ENCODE measurements at places on chromosomes 4 and X. TPM values are rescaled to one million over a fixed set of nuclear protein-coding genes. Genes with fewer than 3 reads are reported as not detected.

GRCh38 chr4:31983677-31984076 is 1263.5 kb downstream of the PCDH7 start:
- no peaks in the 10 kb centered on the region for H3K36me3 ChIP-seq
- no peak overlapping the region for H3K27ac ChIP-seq
- H3K27me3 ChIP-seq: no peaks in the 10 kb centered on the region
- H3K4me3 ChIP-seq: no peak overlapping the region

DCHS2 gene
- total RNA-seq: not detected

- no peaks in the 10 kb centered on the region for H3K36me3 ChIP-seq
- no peak overlapping the region for H3K4me3 ChIP-seq
- H3K4me1 ChIP-seq: peaks cover 1% of the 10 kb centered on the region
- DNase-seq: no peak
- H3K27ac ChIP-seq: no peak overlapping the region
These were observed 33.2 kb upstream of the CLDN24 start for GRCh38 chr4:183355405-183355804.

DNA sequence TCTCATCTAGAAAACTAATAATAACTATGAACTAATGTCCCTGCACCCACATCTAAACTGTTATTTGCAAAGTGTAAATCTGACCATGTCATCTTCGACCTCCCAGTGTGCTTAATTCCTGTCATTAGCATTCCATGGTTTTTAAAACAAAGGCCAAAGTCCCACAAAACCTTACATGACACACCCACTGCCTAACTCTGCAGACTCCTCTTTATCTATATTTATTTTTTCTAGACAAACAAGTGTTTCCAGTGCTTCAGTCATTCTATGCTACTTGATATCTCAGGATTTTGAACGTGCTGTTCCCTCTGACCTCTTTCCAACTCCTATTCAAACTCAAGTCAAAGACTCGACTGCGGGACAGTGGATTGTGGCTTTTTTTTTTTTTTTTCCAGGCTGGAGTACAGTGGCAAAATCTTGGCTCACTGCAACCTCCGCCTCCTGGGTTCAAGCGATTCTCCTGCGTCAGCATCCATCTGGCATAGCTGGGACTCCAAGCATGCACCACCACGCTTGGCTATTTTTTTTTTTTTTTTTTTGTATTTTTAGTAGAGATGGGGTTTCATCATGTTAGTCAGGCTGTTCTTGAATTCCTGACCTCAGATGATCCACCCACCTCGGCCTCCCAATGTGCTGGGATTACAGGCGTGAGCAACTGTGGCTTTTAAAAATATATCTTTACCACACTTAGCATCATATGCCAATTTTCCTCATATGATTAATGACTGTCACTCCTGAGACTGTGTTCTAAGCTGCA is 1511.0 kb downstream of the ARAP2 start:
- H3K36me3 ChIP-seq: no peaks in the 10 kb centered on the region
- H3K27me3 ChIP-seq: no peaks in the 10 kb centered on the region
- H3K27ac ChIP-seq: no peak overlapping the region
- no peak overlapping the region for H3K4me3 ChIP-seq
- no peaks in the 10 kb centered on the region for H3K4me1 ChIP-seq
- no peak for DNase-seq

DNA sequence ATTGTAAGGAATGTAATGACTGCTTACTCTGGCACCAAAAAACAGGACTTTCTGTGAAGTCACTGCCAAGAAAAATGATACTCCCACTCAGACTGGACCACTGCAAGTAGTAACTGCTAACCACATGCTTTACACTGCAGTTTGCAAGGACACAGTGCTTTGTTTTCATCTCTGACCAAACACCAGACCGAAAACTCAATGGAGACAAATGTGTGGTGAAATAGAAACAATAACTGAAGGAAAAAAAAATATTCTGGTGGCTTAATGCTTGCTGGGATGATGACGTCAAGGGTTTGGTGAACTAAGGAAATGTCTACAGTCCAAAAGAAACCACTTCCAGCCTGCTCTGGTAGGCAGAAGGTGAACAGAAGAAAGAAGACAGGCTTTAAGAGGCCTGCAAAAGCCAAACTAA is 13.2 kb downstream of the GPC4 start:
- H3K36me3 ChIP-seq: no peaks in the 10 kb centered on the region
- H3K4me3 ChIP-seq: no peak overlapping the region
- peaks cover 3% of the 10 kb centered on the region for H3K27me3 ChIP-seq
- H3K27ac ChIP-seq: no peak overlapping the region

DNA sequence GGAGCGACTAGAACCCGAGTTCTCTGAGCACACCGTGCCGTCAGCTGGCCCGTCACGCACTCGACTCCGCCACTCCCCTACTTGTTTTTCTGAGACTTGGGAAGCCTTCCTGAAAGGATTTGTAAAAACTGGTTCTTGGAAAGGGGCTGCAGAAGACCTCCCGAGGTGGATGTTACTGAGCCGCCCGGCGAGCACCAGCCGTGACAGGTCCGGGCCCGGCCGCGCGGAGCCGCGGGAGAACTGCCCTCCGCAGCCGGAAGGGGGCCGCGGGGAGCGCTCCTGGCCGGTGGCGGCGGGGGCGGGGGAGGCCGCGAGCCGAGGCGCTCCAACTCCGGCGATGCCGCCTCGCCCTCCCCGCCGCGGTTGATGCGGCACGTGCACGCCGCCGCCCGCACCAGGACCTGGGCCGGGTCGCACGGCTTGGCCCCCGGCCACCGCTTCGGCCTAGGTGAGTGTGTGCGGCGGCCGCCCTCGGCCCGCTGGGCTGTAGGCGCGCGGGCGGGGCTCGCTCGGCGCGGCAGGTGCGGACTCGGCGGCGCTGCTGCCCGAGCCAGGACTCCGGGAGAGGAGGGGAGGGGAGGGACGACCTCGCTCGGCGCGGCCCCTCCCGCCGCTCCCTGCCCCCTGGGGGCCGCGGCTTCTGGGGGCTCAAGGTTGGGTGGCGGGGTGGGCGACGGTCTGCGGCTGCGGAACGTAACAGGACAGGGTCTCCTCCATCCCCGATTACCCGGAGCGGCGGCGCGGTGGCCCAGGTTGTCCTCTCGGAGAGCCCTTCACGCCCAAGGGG is 1.7 kb downstream of the SPRY1 start:
- peak overlapping the region; percentile 87 for H3K4me3 ChIP-seq
- peak overlapping the region; percentile 95 for H3K27ac ChIP-seq
- H3K4me1 ChIP-seq: peaks cover 32% of the 10 kb centered on the region
- peaks cover 17% of the 10 kb centered on the region for H3K27me3 ChIP-seq
- DNase-seq: peak; percentile 68

DNA sequence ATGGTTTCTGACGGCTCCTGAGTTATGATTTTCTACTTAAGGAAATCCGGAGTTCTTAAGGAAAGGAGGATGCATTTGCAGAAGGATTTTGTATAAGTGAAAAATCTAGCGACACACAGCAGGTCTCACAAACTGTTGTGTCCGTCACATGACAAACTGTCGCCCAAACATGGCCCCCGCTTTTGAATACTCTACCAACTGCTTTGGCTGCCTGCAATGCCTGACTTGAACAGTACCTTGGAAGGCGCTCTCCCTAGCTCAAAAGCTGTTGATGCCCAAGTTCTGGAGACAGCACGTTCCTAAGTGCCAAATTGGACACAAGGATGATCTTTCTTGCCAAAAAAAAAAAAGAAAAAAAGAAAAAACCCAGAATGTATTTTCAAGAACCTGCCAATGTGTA is 103.2 kb downstream of the ENPP6 start:
- no peak for DNase-seq
- H3K27ac ChIP-seq: no peak overlapping the region
- no peak overlapping the region for H3K4me3 ChIP-seq
- no peaks in the 10 kb centered on the region for H3K36me3 ChIP-seq

- H3K36me3 ChIP-seq: no peaks in the 10 kb centered on the region
- DNase-seq: no peak
- no peaks in the 10 kb centered on the region for H3K4me1 ChIP-seq
- H3K4me3 ChIP-seq: no peak overlapping the region
- no peaks in the 10 kb centered on the region for H3K27me3 ChIP-seq
- no peak overlapping the region for H3K27ac ChIP-seq
These were observed 93.2 kb downstream of the IL1RAPL2 start for GRCh38 chrX:104659005-104659744.

- H3K4me3 ChIP-seq: no peak overlapping the region
- no peak overlapping the region for H3K27ac ChIP-seq
- no peaks in the 10 kb centered on the region for H3K36me3 ChIP-seq
- H3K4me1 ChIP-seq: no peaks in the 10 kb centered on the region
- DNase-seq: no peak
- no peaks in the 10 kb centered on the region for H3K27me3 ChIP-seq
These were observed 280.9 kb upstream of the RPS6KA3 start for GRCh38 chrX:20547611-20548051.

DNA sequence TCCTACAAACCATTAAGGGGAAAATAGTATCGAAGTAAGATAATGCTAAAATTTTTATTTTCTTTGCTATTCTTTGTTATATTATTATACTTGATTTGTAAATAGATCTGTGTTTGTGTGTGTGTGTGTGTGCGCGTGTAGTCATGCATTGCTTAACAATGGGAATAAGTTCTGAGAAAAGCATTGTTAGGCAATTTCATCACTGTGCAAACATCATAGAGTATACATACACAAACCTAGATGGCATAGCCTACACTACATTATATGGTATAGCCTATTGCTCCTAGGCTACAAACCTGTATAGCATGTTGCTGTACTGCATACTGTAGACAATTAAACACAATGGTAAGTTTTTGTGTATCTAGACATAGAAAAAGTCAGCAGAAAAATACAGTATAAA is 17.1 kb downstream of the MTTP start:
- no peak overlapping the region for H3K4me3 ChIP-seq
- no peaks in the 10 kb centered on the region for H3K36me3 ChIP-seq
- H3K4me1 ChIP-seq: no peaks in the 10 kb centered on the region
- H3K27me3 ChIP-seq: no peaks in the 10 kb centered on the region

DNA sequence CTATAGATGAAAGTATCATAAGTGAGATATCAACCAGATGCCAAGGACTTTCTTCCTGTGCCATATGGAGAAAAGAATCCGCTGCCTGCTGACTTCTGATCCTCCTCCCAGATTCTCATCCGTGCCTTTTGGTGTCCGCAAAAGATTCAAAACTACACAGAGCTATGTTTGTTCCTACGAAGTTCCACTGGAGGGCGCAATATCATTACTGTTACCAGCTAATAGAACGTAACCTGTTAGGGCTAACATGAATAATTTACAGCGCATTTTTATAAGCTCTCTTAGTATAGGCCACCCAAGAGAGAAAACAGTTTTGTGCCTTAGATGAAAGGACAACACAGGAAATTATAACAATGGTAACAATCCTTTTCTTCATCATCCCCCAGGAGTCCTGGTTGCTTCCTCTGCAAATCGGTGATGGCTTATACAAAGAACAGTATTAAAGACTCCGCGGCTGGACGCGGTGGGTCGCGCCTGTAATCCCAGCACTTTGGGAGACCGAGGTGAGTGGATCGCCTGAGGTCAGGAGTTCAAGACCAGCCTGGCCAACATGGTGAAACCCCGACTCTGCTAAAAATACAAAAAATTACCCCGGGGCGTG is 22.8 kb upstream of the CENPVL3 start:
- no peaks in the 10 kb centered on the region for H3K36me3 ChIP-seq
- H3K27ac ChIP-seq: no peak overlapping the region
- peak; percentile 17 for DNase-seq
- H3K4me1 ChIP-seq: no peaks in the 10 kb centered on the region

DNA sequence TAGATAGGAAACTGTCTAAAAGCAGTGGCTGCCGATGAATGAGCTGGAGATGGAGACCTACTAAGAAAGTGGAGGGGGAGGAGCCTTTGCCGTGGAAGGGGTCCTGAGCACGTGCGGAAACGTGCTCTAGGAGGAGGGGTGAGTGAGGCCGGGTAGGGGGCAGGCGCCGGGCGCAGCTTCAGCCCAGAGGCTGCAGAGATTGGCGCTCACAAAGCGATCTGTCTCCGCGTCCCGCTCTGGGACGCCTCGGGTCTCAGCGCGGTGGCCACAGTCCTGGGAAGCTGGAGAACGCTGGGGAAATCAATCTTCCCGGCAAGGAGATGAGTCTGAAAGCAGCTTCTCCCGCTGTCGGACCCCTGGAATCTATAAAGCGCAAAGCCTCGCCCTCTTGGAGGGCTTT is 444 bp upstream of the ARHGAP6 start:
- H3K4me3 ChIP-seq: peak overlapping the region; percentile 29
- DNase-seq: no peak
- no peaks in the 10 kb centered on the region for H3K4me1 ChIP-seq
- H3K36me3 ChIP-seq: no peaks in the 10 kb centered on the region
- H3K27me3 ChIP-seq: peaks cover 55% of the 10 kb centered on the region

RAB33A gene
- 11.3 TPM for total RNA-seq

GRCh38 chrX:111914398-111915090 is 38.6 kb downstream of the TRPC5OS start:
- no peaks in the 10 kb centered on the region for H3K4me1 ChIP-seq
- no peak overlapping the region for H3K27ac ChIP-seq
- H3K27me3 ChIP-seq: no peaks in the 10 kb centered on the region
- DNase-seq: no peak
- H3K4me3 ChIP-seq: no peak overlapping the region

GRCh38 chr4:136241221-136241986 is 1290.9 kb downstream of the PCDH18 start:
- no peak overlapping the region for H3K27ac ChIP-seq
- DNase-seq: no peak
- H3K36me3 ChIP-seq: no peaks in the 10 kb centered on the region
- H3K4me3 ChIP-seq: no peak overlapping the region
- no peaks in the 10 kb centered on the region for H3K27me3 ChIP-seq

- peaks cover 4% of the 10 kb centered on the region for H3K4me1 ChIP-seq
- no peak overlapping the region for H3K4me3 ChIP-seq
- no peak for DNase-seq
- peak overlapping the region; percentile 10 for H3K27ac ChIP-seq
These were observed 56.9 kb downstream of the PCGF3 start for GRCh38 chr4:762211-763190.

GRCh38 chr4:158302076-158302866 is 92.0 kb downstream of the TMEM144 start:
- no peaks in the 10 kb centered on the region for H3K27me3 ChIP-seq
- no peak overlapping the region for H3K27ac ChIP-seq
- no peaks in the 10 kb centered on the region for H3K36me3 ChIP-seq
- no peak overlapping the region for H3K4me3 ChIP-seq

- H3K4me3 ChIP-seq: no peak overlapping the region
- no peak overlapping the region for H3K27ac ChIP-seq
- H3K27me3 ChIP-seq: peaks cover 5% of the 10 kb centered on the region
These were observed 158.3 kb downstream of the SLC4A4 start for GRCh38 chr4:71497078-71497477.

- DNase-seq: no peak
- H3K27ac ChIP-seq: no peak overlapping the region
- H3K4me1 ChIP-seq: no peaks in the 10 kb centered on the region
- H3K4me3 ChIP-seq: no peak overlapping the region
- H3K36me3 ChIP-seq: no peaks in the 10 kb centered on the region
These were observed 30.9 kb downstream of the RASSF6 start for GRCh38 chr4:73589261-73589847.

COL4A6 gene
- total RNA-seq: not detected

- DNase-seq: no peak
- peaks cover 6% of the 10 kb centered on the region for H3K36me3 ChIP-seq
- H3K27me3 ChIP-seq: no peaks in the 10 kb centered on the region
These were observed 106.1 kb downstream of the WWC2 start for GRCh38 chr4:183205193-183205592.

DNA sequence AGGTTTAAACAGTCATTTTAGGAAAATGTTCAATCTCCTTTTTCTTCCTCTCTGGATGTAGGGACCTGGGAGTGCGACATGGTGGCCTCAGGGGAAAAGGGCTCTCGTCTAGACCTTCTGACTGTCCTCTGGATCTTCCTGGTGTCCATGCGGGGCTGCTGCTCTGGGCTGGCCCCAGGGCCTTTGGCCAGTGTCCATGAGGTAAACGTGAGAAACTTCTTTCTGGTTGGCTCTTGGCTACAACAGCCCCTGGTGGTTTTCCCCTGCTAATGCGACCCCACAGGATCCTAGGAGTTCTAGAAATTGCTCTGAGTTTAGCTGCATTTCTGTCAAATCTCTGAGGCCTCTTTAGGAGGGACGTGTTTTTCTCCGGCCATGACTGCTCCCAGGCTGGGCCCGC is 85.7 kb downstream of the MFAP3L start:
- no peaks in the 10 kb centered on the region for H3K4me1 ChIP-seq
- H3K27me3 ChIP-seq: no peaks in the 10 kb centered on the region
- H3K27ac ChIP-seq: no peak overlapping the region
- H3K36me3 ChIP-seq: no peaks in the 10 kb centered on the region

Data from activated naive CD4-positive, alpha-beta T cell treated with anti-CD3 and anti-CD28 coated beads for 36 hours (primary cell).